Adrenal gland (tissue), 19 donors: ENCODE measurements at places on chromosomes 3 and 15.
A peak's percentile ranks its signal among the peaks of the same experiment; 100 is the strongest.

- H3K27ac ChIP-seq, result no peak overlapping the region
- peaks cover 3% of the 10 kb centered on the region for H3K4me1 ChIP-seq
- DNase-seq, result no peak
- no peak overlapping the region for H3K4me3 ChIP-seq
- no peaks in the 10 kb centered on the region for H3K27me3 ChIP-seq
- no peaks in the 10 kb centered on the region for H3K36me3 ChIP-seq
These were observed 65.4 kb downstream of the USF3 start for GRCh38 chr3:113630956-113631542.

GRCh38 chr3:155391551-155391958 is 98.1 kb upstream of the STRIT1 start:
- H3K4me1 ChIP-seq, result no peaks in the 10 kb centered on the region
- no peaks in the 10 kb centered on the region for H3K27me3 ChIP-seq
- no peaks in the 10 kb centered on the region for H3K36me3 ChIP-seq
- H3K27ac ChIP-seq, result no peak overlapping the region
- no peak overlapping the region for H3K4me3 ChIP-seq
- no peak for DNase-seq

DNA sequence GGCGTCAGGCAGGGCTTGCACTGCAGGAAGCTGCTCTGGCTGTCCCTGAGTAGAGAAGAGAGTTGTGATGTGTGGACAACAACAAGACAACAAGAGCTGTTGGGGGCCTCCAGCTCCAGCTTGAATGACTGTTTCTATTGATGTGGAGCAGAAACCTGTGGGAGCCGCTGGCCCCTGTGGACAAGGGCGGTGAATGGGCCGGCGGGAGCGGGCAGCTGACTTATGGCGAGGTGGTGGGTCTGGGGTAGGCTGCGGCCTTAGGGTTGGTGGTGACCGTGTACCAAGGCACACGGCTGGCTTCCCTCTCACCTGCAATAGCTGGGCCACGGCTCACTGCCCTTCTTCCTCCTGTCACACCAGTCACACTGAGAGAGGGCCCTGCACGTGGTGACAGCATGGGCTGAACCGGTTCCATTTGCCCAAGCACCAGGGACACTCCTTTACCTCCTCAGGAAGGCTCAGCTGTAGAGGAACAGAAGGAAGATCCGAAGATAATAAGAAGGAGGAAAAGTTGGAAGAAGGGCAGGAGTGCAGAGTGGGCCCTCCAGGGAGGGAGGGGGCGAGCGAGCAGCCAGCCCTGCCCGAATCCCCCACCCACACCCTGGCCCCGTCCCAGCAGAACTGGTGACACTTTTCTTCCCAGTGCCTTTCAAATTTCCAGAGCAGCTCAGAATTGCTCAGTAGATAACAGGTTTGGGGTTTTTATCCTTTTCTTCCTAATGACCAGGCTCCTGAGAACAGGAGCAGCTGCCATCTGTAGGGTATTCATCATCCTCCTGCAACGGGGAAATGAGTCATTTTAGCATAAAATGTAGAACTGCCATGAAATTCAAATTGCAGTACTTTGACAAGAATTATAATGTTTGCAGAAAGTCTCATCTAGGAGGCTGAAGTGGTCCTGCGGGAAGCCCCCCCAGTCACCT is 136.9 kb downstream of the TJP1 start:
- DNase-seq, result no peak
- H3K36me3 ChIP-seq, result no peaks in the 10 kb centered on the region
- H3K4me1 ChIP-seq, result no peaks in the 10 kb centered on the region
- no peak overlapping the region for H3K27ac ChIP-seq
- no peaks in the 10 kb centered on the region for H3K27me3 ChIP-seq
- no peak overlapping the region for H3K4me3 ChIP-seq

GRCh38 chr15:101024073-101024695 is 105.0 kb downstream of the LRRK1 start:
- no peak overlapping the region for H3K4me3 ChIP-seq
- H3K27ac ChIP-seq, result peak overlapping the region; percentile 30
- H3K4me1 ChIP-seq, result no peaks in the 10 kb centered on the region
- H3K27me3 ChIP-seq, result no peaks in the 10 kb centered on the region
- DNase-seq, result peak; percentile 32
- H3K36me3 ChIP-seq, result peaks cover 5% of the 10 kb centered on the region

DNA sequence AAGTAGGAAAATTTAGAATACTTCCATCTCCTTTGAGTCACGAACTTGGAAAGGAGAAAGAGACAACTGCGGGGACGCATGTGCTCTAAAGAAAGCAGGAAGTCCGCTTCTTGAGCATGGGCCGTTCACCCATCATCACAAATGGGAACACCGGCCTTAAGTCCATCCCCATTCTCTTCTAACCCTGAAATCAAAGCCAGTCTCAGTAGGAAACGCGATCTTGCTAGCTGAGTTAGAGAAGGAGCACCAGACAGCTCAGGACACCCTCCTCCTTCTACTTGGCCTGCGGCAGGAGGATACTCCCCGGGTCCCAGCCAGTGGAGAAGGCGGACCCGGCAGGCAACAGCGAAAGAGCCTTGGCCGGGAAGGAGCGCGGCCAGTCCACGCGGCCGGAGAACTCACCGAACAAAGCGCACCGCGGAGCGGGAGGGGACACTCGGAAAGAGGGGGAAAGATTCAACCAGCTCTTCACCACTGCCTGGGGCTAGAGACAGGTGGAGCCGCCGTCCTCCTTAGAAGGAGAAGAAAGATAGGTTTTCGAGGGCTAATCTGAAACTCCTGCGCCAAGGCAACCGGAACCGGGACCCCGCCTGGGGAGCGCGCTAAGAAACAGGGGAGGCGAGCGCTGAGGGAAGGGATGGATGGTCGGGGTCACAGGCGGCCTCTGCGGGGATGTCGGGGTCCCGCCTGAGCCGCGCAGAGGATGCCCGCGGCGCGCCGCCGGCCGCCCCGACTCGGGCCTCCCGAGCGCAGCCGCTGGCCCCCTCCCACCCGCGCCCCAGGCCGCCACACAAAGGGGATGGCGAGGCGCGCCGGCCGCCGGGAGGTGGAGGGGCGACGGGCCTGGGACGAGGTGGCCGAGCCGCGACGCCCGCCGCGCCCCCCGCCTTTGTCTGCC is 818 bp downstream of the SLC4A7 start:
- peaks cover 11% of the 10 kb centered on the region for H3K4me1 ChIP-seq
- H3K4me3 ChIP-seq, result no peak overlapping the region
- H3K27ac ChIP-seq, result peak overlapping the region; percentile 98
- peak; percentile 74 for DNase-seq
- no peaks in the 10 kb centered on the region for H3K36me3 ChIP-seq
